Right lung (tissue), 10 donors: ENCODE measurements at places on chromosomes 3 and 15.

DNA sequence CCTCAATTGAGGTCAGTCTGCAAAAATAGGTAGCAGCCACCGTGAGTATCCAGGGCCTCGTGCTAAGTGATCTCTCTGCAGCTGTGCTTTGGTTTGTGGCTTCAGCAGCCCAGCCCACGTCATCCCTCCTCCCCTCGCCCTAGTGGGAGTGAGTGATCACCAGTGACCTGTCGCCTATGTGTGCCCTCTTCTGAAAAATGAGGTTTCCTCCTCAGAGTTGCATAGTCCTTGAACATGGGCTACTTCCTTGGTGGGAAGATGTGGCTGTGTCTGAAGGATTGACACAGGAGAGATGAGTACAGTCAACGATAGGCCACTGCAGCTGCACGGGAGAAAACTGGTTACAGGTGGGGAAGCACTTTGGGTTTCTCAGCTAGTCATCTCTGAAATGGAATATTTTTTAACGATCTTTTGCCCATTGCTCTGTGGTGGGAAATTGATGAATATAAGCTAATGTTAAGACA lies 144.8 kb upstream of the BHLHE40 start:
- DNase-seq: no peak

GRCh38 chr15:55742498-55742926 lies 440 bp downstream of the PRTG start:
- DNase-seq: peak; percentile 51

DNA sequence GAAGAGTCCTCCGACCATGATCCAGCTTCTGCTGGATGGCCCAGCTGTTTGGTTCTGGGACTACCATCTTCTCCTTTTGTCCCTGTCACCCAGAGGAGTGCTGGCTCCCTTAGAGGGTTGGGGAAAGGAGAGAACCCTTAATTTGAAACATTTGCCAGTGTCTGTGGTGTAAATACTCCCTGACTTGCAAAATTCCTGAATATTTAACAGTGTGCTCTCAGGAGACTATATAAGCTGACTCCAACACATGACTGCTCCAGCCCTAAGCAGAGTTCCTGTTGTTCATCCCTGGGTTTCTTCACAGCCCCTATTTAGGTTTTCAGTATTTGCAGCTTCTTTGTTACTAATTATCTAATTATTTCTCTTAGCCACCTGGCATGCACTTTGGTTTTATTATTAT lies 133.1 kb downstream of the CPNE4 start:
- DNase-seq: no peak

DNA sequence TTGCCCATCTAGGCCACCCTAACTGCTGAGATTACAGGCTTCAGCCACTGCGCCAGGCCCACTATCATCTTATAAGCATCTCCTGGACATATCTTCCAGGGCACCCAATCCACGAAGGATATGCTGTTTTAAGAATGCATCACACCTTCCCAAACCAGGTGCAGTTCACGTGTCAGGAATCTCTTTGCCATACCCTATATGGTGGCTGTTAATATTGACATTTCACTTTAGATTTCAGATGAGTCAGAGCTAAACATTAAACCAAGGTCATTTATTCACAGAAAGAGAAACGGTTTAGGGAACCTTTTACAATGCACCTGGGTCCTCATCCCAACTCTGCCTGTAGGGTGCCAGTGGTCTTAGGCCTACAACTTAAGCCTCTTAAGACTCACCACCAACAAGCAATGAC lies 85.7 kb downstream of the TBL1XR1 start:
- DNase-seq: no peak

DNA sequence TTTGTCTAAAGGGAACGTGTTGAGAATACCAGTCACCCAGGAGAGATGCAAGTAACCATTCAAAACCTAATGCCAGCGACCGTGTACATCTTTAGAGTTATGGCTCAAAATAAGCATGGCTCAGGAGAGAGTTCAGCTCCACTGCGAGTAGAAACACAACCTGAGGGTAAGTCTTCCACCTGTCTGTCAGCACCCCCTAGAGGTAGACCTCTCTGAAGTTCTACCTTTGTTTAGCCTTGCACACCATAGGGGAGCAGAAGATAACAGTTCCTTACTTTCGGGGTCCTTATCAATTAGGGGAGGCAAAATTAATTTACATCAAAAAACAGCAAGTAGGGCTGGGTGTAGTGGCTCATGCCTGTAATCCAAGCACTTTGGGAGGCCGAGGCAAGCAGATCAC lies 124.4 kb downstream of the HCN4 start:
- DNase-seq: no peak

DNA sequence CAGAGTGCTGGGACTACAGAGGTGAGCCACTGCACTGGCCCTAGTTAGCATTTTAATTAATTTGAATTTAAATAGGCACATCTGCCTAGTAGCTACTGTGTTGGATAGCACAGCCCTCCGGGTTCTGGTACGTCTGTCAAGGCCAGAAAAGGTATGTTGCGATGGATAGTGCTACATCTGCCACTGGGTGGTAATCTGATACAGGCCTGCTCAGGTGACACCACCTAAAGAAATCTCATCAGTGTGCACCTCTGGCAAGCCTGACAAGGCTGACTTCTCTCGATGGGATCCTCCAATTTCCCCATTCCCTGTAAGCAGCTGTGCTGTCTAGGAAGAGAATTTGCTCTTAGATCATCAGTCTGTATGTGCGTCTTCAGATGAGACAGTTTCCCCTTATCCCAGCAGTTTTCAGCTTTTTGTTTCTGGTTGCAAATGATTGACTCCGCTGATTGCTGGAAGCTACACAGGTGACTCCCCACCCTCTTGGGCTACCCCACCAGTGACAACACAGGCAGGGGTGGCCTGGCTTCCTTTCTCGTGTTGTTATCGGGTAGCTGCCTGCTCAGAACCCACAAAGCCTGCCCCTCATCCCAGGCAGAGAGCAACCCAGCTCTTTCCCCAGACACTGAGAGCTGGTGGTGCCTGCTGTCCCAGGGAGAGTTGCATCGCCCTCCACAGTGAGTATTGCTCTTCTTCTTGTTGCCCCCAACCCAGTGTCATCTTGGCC lies at the start of gene CCR9:
Gene CCR9 (plus strand): TSS at position 565 of the 727 bp plus-strand sequence. CDS start 8,391 bp downstream, outside the sequence.
- DNase-seq: no peak

DNA sequence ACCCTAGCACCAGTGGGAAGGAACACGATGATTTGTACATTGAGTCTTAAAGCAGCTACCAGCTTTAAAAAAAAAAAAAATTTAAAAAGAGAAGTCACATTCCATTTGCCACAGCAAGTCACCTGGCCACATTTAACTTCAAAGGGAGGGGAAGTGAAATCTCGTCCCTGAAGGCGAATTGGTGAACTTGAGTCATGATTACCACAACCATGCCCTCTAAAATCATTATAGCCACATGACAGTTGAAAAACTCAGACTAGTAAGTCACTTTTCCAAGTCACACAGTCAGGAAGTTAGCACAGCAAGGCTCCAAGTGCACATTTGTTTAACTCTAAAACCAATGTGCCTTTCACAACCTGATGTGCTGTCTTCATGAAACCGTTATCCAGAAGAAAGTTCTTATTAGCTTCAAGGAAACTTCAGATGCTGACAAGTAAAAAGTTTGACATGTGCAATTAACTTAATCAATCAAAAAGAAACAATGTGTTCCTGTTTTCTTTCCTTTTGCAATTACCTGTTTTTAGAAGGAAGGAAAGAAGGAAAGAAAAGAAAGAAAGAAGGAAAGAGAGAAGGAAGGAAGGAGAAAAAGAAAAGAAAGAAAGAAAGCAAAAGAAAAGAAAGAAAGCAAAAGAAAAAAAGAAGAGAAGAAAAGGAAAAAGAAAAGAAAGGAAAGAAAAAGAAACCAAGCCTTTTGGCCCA lies 8.3 kb upstream of the THSD4 start:
- no peak for DNase-seq

DNA sequence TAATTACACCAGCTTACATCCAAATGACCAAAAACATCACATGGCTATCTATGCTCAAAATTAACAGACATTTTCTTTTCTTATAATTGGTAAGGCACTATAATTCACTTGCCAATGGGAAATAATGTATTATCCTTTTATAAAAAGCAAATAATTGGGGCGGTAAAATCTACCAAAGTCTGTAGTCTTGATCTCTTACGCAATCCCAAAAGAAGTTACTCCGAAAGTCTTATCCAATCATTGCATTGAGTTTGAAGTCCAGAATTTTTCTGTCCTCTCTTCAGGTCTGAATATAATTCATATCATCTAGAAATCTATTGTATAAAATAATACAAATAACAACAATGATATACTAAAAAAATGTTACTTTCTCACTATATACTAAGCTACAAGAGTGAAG lies 273.3 kb upstream of the CADM2 start:
- no peak for DNase-seq

DNA sequence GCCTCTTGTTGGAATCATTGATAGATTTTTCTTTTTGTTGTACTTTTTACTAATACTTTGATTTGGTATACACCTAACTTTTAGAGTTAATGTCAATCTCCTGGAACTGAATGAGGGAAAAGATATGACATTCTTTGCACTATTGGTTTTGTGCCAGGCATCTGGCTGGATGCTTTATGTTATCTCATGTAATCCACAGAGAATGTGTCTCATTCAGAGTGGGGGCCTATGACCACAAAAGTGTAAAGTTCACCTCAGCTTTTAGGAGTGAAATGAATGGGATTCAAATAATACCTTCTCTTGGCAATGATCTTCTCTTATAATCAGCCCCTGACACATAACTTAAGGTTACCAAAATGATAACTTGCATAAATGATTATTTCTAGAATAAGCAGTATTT lies 329.1 kb upstream of the ROPN1 start:
- no peak for DNase-seq

DNA sequence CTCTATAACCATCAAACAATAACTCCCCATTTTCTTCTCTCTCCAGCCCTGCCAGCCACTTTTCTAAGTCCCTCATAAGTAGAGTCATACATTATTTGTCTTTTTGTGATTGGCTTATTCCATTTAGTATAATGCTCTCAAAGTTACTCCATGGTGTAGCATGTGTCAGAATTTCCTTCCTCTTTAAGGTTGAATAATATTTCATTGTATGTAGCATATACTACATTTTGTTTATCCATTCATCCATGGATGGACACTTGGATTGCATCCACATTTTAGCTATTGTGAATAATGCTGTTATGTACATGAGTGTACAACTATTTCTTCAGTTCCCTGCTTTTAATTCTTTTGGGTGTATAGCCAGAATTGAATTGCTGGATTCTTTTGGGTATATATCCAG lies 138.4 kb downstream of the ATG7 start:
- no peak for DNase-seq

GRCh38 chr3:194894538-194894937 lies 208.9 kb downstream of the FAM43A start:
- no peak for DNase-seq

GRCh38 chr15:40296561-40297230 lies 11.0 kb downstream of the PLCB2 start:
- DNase-seq: no peak

GRCh38 chr3:70889162-70890019 lies 577.0 kb upstream of the MDFIC2 start:
- no peak for DNase-seq

DNA sequence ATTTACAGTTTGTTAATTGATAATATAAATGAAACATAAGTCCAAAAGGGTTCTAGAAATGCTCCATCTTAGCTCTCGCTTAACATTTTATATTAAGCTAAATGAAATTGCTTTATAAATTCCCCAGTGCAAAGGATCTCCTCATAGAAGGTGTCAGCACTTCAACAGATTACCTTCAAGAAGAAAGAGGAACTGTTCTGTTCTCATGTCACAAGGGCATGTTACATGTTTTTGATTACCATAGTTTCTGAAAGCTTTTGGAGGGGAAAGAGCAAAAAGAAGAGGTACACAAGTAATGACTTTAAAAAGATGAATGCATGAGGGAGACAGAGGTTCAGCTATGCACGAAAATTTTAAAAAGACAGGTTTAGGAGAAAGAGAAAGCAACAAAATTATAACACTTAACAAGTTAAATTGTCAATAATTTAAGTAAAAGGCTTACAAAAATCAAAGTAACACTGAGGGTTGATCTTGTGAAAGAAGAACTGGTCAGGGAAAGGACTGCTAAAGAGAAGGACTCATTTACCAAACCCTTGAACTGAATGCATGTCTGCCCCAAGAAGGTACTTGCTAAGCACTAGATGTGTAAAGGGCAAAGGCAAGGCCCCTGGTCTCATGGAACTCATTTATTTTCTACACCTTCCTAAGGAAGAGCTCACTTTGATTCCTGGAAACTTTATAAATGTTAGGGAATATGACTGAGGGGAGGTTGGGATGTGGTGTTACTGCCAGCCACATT lies 45.1 kb downstream of the CCDC191 start:
- no peak for DNase-seq

- peak; percentile 24 for DNase-seq
Measured at GRCh38 chr15:64216730-64217428, 54.1 kb upstream of the PPIB start.

DNA sequence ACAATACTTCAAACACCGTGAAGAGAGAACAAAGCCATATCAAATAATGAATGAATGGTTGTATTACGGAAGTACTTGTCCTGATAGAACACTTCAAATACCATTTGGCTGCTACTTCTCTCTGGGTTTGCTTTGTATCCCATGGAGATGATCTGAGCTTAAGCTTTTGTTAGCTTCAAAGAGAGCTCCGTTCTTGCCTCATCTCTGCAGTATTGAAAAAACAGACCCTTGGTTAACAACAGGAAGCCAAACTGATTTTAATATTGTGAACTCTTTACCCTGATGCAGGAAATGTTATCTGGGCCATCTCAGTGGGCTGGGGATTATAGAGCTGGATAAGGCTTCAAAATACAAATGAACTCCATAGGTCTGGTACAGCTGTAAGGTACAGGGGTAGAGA lies 101.0 kb downstream of the CHL1 start:
- DNase-seq: no peak

DNA sequence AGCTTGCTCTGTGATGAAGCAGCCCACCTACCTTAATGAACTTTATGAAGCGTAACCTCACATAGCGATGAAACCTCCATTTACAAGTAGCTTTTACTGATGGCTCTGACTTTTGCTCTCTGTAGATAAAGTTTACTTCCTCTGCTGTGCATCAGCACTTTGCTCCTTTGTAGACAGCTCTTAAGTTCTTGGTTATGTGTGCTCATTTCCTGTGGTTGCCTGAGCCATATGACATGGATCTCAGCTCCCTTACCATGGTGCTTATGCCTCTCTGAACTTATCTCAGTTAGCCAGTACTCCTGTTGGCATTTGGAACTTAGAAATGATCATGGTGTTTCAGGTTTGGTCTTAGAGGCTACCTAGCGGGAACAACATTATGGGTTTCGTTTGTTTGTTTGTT lies 7.8 kb downstream of the MFSD1 start:
- no peak for DNase-seq

- no peak for DNase-seq
Measured at GRCh38 chr3:102510663-102511062, 75.8 kb downstream of the ZPLD1 start.

- DNase-seq: no peak
Measured at GRCh38 chr3:185405664-185406063, 42.7 kb downstream of the MAP3K13 start.
